ENCODE measurements at places on chromosomes 3 and 15.

DNA sequence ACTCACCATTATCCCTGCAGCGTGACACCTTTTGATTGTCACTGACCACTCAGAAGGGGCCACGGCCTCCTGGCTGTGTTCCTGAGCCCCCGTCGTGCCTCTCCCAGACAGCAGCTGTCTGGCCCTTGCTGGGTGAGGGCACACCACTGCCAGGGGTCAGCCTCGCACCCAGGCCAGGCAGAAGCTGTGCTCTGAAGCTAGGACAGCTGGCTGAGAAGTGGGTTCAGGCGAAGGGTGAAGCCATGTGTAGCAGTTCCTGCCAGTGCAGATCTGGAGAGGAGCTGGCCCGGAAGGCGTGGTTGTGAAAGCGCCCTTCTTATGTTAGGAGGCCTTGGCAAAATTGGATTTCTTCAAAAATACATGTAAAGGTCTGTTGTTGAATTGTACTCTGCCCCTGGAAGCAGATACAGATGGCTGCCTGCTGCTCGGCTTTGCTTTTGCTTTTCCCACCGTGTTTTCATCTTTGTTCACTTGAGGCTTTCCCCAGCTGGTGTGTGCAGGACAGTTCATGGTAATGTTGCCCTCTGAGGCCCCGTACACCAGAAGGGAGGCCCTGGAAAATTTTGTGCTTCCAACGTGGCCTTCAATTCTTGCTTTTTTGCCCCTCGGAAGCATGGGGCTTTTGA, 49.1 kb downstream of the KLHL25 start:
- DNase-seq = no peak

DNA sequence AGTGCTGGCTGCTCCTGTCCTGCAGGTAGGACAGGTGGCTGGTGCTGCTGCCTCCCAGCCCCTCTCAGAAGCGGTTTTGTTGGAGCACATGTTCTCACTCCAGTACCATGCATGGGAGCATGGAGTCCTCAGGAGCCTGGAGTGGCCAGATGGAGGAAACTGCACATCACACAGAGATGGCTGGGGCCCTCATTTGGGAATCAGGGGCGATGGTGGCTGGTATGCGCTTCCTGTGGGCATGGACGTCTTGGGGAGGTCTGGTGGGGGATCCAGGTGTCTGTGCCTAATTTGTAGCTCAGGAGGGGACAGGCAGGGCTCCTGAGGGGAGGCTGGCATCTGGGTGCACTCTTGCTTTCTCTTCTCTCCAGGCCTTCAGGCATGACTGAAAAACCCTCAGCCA, 168.2 kb downstream of the KLF13 start:
- DNase-seq = no peak

DNA sequence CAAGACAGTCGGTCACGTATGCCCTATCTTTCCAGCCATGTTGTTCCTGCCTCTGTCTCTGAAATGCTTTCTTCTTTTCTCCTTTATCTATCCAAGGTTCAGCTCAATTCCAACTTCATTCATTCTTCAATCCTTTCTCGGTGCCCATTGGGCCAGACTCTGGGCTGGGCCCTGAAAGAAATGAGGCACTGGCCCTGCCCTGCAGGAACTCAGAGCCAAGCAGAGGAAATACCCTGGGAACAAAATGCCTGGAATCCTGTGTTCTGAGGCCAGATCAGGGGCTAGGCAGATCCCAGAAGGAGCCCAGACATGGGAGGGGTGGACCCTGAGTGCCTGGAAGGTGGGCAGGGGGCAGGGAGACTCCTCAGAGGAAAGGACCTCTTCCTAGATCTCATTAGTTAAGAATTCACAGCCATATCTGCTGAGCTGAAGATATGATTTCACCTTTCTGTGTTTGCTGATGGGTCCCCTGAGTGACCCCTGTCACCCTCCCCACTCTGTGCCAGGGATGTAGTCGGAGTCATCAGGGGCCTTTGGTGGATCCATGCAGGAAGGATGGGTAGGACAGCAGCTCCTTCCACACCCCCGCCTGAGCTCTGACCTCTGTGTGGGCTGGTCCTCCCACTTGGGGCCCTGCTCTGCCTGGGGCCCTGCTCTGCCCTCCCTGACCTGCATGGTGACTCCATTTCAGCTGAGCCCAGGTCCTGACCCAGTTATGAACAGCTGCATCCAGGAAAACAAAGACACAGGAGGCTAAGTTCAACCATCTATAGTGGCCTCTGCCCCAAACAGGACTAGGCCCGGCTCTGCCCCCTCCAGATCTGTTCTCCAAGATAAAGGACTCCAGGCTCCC, 5.3 kb upstream of the DAPK2 start:
- no peak for DNase-seq

- no peak for DNase-seq
Measured at GRCh38 chr3:125168711-125169393, 43.7 kb downstream of the SLC12A8 start.

GRCh38 chr3:8593021-8593827, 51.4 kb downstream of the SSUH2 start:
- no peak for DNase-seq

GRCh38 chr3:23594066-23594465, 211.7 kb upstream of the UBE2E1 start:
- DNase-seq = no peak

DNA sequence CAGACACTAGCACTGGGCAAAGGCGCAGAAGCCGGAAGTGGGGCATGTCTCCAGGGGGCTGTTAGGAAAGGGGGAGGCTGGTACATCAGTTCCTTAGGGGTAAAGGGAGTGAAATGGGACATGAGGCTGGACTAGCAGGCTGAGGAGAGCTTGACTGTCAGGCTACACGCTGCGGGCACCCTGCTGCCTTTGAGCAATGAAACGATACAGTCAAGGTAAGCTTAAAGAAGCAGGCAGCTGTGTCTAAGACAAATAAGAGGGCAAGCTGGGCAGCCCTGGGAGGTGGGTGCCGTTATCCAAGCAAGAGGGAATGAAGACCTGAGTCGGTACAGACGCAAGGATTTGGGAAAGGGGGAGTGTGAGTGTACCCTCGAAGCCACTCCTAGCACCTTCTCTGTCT, 51.0 kb upstream of the DCLK3 start:
- no peak for DNase-seq

- DNase-seq = no peak
Measured at GRCh38 chr3:53040351-53040820, 5.5 kb downstream of the SFMBT1 start.

GRCh38 chr3:49610666-49611280, 56.5 kb downstream of the BSN start:
- no peak for DNase-seq

- DNase-seq = no peak
Measured at GRCh38 chr3:27171113-27171512, 198.1 kb downstream of the NEK10 start.
